Mesenchymal stem cell (in vitro differentiated cells and primary cell): ENCODE measurements at places on chromosomes 5 and 9.

DNA sequence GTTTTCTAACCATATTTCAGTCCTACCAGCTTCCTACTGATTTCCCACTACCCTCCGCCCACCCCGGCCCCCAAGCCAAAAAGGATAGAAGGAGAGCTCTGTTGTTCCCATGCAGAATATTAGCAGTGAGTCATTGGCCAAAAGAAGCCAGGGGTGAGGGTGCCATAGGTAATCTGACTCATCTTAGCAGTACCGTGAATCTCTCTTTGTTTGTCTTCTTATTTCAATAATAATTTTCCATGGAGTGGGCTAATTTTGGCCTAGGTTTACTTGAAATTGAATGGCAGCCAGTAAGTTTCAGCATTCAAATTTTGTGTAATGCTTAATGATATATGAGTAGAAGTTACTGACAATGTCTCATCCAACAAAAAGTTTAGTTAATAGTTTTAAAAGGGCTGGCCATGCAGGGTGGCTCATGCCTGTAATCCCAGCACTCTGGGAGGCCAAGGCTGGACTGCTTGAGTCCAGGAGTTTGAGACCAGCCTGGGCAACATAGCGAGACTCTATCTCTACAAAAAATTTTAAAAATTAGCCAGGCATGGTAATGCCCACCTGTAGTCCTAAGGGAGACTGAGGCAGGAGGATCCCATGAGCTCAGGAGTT lies 74.2 kb downstream of the C9orf152 start:
- peak; percentile 61 for DNase-seq

- DNase-seq = peak; percentile 46
Observed at GRCh38 chr5:131264451-131265099, 722 bp downstream of the CDC42SE2 start.

- DNase-seq = no peak
Observed at GRCh38 chr9:131227959-131228460, 48.3 kb downstream of the FAM78A start.

GRCh38 chr5:140273401-140273877 lies 29.5 kb downstream of the PFDN1 start:
- DNase-seq = peak; percentile 36

- DNase-seq = no peak
Observed at GRCh38 chr5:157766902-157767301, 23.4 kb downstream of the LSM11 start.

GRCh38 chr9:99020786-99021436 lies 77.2 kb downstream of the COL15A1 start:
- no peak for DNase-seq

- DNase-seq = no peak
Observed at GRCh38 chr5:50663636-50664035, 2.8 kb upstream of the PARP8 start.

DNA sequence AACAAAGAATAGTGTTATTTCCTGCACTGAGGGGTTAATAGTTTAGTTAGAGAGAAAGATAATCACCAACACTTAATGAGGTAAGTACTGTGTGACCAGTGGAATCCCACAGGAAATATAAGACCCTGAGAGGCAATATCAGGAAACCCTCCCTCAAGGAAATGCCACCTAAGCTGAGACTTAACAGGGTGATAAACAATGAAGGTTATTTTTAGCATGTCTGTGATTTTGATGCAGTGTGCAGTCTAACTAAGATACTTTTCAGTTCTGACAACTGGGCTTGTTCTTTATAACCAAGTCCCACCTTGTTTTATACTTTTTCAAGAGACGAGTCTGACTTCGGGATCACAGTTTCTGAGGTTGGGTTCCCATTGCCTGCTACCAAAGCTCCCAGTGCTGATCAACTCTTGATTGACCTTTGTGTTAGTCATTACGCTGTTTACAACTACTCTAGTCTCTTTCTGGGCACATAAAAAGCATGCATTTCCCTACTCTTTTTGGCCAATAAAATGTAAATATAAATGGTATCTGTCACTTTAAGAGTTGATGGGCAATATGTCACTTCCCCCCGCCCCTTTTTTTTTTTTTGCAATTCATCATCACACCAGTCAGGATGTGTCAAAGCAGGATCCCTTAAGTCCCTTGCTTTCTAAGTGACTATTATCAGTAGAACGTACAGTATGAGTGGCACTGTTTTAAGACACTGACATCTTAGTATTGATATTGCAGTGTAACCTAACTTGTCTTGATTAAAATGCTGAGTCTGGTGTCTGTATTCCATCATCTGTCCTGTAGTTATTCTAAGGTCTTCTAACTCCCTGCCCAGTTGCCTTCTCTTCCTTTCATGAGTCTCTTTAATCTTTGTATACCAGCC lies 31.4 kb downstream of the C6 start:
- no peak for DNase-seq

DNA sequence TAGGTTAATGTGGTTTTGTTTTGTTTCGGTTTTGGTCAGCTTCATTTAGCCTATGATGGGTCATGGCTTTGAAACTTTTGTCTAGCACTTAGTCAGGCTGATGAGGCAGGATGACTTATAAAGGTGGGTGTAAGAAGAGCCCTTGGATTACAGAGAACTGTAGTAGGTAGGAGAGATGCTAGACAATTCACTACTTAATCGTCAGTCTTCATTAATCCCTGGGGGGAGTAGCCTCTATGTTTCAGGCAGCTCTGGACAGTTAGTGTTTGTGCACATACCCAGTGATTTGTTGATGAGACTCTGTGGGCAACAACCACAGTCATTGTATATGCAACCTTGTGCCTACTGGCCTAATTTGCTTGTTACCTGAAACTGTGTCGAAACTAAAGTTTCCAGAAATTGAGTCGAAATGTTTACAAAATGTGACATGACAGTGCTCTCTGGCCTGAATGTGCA lies 113.3 kb downstream of the MTREX start:
- DNase-seq = no peak

- DNase-seq = peak; percentile 41
Observed at GRCh38 chr5:148984345-148984744, 78.5 kb downstream of the SH3TC2 start.

DNA sequence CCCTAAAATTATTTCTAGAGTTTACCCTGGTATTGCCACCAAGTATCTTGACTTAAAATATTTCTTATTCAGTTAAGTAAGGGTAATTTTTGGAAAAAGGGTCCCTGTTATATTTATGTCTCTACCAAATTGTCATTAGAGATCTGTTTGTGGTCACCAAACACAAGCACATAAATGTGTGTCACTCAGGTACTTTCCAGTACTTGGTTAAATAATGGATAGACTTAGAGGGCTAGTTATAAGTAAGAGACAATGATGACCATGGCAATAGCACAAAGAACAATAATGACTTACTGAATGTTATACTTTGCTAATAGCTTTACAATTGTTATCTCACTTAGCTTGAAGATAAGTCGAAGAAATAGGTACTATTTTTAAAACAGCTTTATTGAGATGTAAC lies 9.0 kb downstream of the ADAMTS16 start:
- DNase-seq = no peak

DNA sequence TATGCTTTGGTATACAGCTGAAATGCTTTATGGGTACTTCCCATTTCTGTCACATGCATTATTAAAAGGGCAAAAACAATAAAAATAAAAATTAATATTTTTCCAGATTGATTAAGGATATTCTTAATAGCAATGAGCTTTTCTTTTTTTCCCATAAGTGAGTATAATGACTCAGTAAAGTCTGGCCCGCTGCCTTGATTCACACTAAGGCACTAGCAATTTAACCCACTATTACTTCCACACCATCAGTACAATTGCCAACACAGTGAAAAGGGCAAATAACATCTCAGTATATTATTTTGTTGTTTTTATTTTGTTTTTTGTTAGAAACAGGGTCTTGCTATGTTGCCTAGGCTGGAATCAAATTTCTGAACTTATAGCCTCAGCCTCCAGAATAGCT lies 150.1 kb downstream of the RNF180 start:
- no peak for DNase-seq

GRCh38 chr9:33248606-33249005 lies 8.6 kb downstream of the SPINK4 start:
- DNase-seq = no peak

DNA sequence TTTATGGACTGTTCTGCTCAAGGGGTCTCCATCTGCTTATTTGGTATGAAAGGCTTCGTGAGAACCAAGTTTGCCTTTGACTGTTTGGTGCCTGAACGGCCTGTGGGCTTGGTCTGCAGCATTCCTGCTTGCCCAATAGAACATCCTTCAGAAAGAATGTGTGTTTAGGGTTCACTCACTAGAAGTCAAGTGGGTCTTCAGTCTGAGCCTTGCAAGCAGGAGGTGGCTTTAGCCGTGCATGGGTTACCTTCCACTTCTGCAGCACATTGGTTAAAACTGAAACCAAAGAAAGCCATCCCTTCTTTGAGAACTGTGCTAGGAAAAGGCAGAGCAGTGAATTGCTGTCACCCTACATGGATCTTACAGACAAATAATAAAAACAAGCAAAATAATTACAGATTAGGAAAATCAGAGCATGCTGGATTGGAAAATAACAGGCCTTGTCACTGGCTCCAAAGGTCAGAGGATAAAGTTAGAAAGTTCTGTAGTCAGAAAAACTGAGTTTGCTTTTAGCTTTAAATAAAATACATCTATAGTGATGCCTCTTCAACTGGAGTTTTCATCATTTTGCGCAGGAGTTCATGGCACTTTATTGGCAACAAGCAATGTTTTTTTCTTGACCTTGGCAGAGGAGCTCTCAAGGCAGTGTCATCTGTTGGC lies 16.6 kb downstream of the WWC1 start:
- DNase-seq = no peak

DNA sequence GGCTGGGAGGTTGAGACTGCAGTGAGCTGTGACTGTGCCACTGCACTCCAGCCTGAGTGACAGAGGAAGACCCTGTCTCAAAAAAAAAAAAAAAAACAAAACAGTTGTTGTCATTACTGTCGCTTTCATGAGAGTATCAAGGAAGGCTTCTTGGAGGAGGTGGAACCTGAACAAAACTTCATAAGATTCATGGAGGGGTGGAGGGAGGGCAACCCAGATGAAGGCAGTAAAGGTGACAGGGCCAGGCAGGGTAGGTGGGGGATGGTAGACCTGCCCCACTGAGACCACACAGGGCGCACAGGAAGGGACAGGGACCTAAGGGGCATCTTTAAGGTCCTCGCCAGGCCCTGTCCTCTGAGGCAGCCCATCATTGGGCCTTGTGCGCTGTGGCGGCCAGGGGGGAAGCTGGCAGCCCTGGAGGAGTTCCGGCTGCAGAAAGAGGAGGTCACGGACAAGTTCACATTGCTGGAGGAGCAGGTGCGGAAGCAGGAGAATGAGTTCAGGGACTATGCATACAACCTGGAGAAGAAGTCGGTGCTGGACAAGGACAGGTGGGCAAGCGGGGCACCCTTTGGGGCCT lies 3.5 kb downstream of the CFAP157 start:
- DNase-seq = no peak

- no peak for DNase-seq
Observed at GRCh38 chr5:93300945-93301344, 280.1 kb downstream of the NR2F1-AS1 start.

- no peak for DNase-seq
Observed at GRCh38 chr5:158470764-158471534, 612.0 kb upstream of the CLINT1 start.

GRCh38 chr5:79330071-79330470 lies 94.1 kb downstream of the JMY start:
- DNase-seq = no peak

DNA sequence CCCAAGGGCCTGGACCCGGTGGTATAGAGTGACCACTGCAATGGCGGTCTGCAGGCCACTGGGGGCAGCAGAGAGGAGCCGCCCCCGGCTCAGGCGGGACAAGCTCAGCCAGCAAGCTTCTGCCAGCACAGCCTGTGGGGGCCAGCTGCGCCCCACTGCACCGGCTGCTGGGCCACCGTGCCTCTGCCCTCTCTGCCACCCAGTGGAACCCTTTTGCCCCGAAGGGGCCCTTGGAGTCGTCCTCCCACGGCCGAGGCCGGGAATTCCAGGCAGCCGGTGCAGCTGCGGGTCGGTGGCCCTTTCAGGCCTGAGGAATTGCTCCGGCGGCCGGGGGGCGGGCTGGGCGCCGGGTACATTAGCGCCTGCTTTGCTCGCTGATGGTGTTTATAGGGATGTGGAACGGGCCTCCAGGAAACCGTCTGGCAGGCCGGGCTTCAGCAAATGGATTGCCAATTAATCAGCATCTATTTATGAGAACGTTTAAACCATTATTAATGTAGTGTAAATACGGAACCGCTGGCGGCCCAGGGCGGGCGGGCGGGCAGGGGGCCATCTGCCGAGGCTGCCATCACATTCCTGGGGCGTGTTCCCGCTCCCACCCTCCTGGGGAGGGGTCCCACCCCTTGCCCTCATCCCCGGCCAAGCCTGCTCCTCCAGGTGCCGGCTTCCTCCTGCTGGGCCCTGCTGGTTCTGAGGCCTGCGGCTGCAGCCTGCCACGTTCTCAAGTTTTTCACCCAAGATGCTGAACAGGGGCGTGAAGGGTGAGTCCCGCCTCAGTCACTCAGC lies 127.4 kb downstream of the BARX1 start:
- peak; percentile 43 for DNase-seq

DNA sequence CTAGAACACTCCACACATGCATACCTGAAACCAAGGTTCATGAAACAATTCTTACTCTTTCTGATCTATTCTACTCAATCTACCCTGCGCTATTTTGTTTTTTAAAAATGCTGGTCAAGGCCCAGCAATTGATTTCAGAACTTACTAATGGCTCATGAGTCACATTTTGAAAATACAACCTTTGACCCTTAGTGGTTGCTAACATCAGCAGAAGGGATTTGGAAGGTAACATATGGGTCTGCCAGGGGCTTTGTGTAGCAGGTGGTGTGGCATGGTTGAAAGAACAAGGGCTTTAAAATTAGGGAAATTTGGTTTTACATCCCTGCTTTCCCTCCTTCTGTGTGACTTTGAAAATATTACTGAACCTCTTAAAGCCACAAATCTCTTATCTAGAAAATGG lies 101.4 kb downstream of the ATG10 start:
- DNase-seq = peak; percentile 25

GRCh38 chr5:108884736-108885135 lies 137.0 kb downstream of the FER start:
- peak; percentile 85 for DNase-seq

DNA sequence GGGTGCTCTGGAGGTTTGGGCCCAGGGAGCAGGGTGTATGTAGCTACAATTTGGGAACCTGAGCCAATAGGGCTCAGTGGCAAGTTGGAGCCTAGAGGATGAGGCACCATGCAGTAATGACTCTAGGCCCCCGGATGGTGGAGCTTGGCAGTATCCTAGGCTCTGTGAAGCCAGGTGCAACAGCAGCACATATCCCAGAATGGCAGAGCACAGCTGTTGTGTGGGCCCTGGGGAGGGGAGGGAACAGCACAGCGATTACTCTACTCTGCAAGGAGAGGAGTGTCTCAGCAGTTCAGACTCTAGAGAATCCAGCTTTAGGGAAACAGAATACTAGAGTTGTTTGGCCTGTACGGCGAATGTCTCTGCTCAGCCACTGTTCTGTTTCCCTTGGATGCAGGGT lies 56.1 kb downstream of the LRRTM2 start:
- DNase-seq = no peak
